ENCODE measurements at places on chromosomes 12 and 14. TPM values are rescaled to one million over a fixed set of nuclear protein-coding genes. Genes with fewer than 3 reads are reported as not detected.
A peak's percentile ranks its signal among the peaks of the same experiment; 100 is the strongest.

GRCh38 chr12:93497456-93497855 is 30.1 kb downstream of the MRPL42 start:
- H3K36me3 ChIP-seq: peaks cover 24% of the 10 kb centered on the region
- H3K4me3 ChIP-seq: no peak overlapping the region
- H3K4me1 ChIP-seq: no peaks in the 10 kb centered on the region

The CNOT2 gene
- total RNA-seq: 88.3 TPM

- H3K36me3 ChIP-seq: no peaks in the 10 kb centered on the region
- no peak for DNase-seq
- no peak overlapping the region for H3K27ac ChIP-seq
- no peak overlapping the region for H3K4me3 ChIP-seq
Measured at GRCh38 chr14:22164616-22165015, 424.4 kb downstream of the DAD1 start.

The GPR84 gene
- total RNA-seq: 0.17 TPM

- H3K36me3 ChIP-seq: no peaks in the 10 kb centered on the region
- H3K4me3 ChIP-seq: no peak overlapping the region
- H3K27me3 ChIP-seq: no peaks in the 10 kb centered on the region
Measured at GRCh38 chr14:85142982-85143381, 387.0 kb upstream of the FLRT2 start.

- H3K36me3 ChIP-seq: no peaks in the 10 kb centered on the region
- H3K27ac ChIP-seq: no peak overlapping the region
- no peak overlapping the region for H3K4me3 ChIP-seq
- H3K4me1 ChIP-seq: peaks cover 8% of the 10 kb centered on the region
Measured at GRCh38 chr12:104577581-104577981, 120.8 kb downstream of the CHST11 start.

The STAC3 gene
- total RNA-seq: 2.8 TPM

GRCh38 chr12:58523360-58523759 is 396.9 kb downstream of the LRIG3 start:
- no peak overlapping the region for H3K27ac ChIP-seq
- H3K4me3 ChIP-seq: no peak overlapping the region
- H3K27me3 ChIP-seq: no peaks in the 10 kb centered on the region
- DNase-seq: no peak
- no peaks in the 10 kb centered on the region for H3K36me3 ChIP-seq
- peaks cover 1% of the 10 kb centered on the region for H3K4me1 ChIP-seq

DNA sequence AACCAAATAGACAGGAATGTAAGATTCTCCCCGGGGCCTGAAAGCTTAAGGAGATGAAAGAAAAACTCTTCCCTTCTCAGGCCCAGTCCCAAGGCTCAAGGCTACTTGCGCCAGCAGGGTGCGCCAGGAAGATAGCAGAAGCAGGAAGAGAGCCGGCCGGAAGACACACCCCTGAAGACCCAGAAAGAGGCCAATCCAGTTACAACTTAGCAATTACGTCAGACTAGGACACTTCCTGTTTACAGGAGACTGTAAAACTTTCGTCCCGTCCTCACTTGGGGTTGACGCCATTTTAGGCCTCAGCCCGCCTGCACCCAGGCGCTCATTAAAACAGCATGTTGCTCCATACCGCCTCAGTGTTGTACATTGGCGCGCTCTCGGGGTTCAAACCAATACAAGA is 9.4 kb downstream of the COX16 start:
- H3K27ac ChIP-seq: no peak overlapping the region
- no peaks in the 10 kb centered on the region for H3K27me3 ChIP-seq
- DNase-seq: no peak
- peaks cover 6% of the 10 kb centered on the region for H3K4me1 ChIP-seq

- no peak for DNase-seq
- no peak overlapping the region for H3K4me3 ChIP-seq
- no peaks in the 10 kb centered on the region for H3K36me3 ChIP-seq
- peaks cover 52% of the 10 kb centered on the region for H3K4me1 ChIP-seq
Measured at GRCh38 chr14:49966304-49966809, 73.5 kb downstream of the ARF6 start.

GRCh38 chr12:52787324-52788191 is 8.4 kb downstream of the KRT3 start:
- no peak overlapping the region for H3K27ac ChIP-seq
- no peak overlapping the region for H3K4me3 ChIP-seq
- peaks cover 31% of the 10 kb centered on the region for H3K27me3 ChIP-seq
- no peaks in the 10 kb centered on the region for H3K4me1 ChIP-seq
- peak; percentile 4 for DNase-seq
- H3K36me3 ChIP-seq: no peaks in the 10 kb centered on the region

DNA sequence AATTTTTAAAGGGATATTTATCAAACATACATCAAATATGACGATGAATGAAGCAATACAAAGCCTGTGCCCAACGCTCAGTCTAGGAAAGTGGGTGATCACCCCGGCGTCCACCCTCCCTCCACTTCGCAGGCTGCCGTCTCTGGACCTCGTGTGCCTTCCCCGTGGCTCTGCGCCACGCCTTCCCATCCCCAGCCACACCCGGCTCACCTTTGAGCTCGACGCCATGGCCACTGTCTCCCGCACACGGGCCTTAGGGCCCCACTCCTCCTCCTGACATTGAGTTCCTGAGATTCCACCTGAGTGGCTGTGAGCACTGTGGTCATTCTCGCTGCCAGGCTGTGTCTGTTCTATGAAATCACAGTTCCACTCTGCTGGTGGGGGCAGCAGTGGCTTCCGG is 56.7 kb downstream of the GALNT9 start:
- no peak overlapping the region for H3K4me3 ChIP-seq
- H3K27me3 ChIP-seq: no peaks in the 10 kb centered on the region
- H3K4me1 ChIP-seq: peaks cover 6% of the 10 kb centered on the region
- DNase-seq: no peak
- no peak overlapping the region for H3K27ac ChIP-seq
- H3K36me3 ChIP-seq: no peaks in the 10 kb centered on the region

- H3K27ac ChIP-seq: peak overlapping the region; percentile 95
- peaks cover 53% of the 10 kb centered on the region for H3K4me1 ChIP-seq
- peaks cover 35% of the 10 kb centered on the region for H3K36me3 ChIP-seq
- H3K27me3 ChIP-seq: no peaks in the 10 kb centered on the region
- H3K4me3 ChIP-seq: peak overlapping the region; percentile 17
Measured at GRCh38 chr12:96236221-96236822, 42.1 kb downstream of the ELK3 start.

DNA sequence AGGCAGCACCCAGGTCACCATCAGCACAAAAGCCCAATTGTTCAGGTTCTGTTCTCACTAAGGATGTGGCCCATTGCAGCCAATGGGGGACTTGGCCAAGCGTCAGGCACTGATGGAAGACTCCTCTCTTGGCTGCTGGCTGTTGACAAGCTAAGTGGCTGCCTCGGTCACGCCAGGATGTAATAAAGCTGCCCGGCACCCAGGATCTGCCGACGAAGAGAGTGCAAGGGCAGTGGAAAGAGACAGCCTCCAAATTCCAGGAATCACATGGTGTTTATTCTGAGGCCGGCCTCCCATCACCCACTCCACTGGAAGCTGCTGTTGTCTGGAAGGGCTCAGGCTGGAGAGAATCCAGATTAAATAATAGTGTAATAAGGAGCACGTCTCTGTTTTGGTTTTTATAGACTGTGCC is 451.8 kb upstream of the TBX3 start:
- H3K27me3 ChIP-seq: no peaks in the 10 kb centered on the region
- no peak overlapping the region for H3K4me3 ChIP-seq
- no peak overlapping the region for H3K27ac ChIP-seq
- H3K4me1 ChIP-seq: peaks cover 14% of the 10 kb centered on the region
- peak; percentile 8 for DNase-seq

- DNase-seq: peak; percentile 63
- no peaks in the 10 kb centered on the region for H3K4me1 ChIP-seq
- no peaks in the 10 kb centered on the region for H3K36me3 ChIP-seq
- no peak overlapping the region for H3K27ac ChIP-seq
- peak overlapping the region; percentile 64 for H3K4me3 ChIP-seq
Measured at GRCh38 chr12:10153271-10154144, 18.4 kb downstream of the OLR1 start.

DNA sequence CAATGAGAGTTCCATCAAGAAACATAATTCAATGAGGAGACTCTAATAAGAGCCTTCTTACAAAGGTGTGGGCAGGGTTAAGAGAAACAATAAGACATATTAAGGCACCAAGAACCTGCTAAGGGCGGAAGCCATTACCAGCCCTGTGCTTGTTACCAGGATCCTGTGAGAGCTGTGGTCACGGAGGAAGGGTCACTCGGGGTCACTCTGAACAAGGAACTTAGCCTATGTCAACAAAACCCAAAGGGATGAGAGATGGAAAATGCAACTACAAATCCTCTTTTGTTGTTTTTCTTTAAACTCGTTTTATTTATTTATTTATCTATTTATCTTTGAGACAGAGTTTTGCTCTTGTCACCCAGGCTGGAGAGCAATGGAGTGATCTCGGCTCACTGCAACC is 460.4 kb upstream of the CCDC196 start:
- no peak overlapping the region for H3K27ac ChIP-seq
- H3K4me1 ChIP-seq: no peaks in the 10 kb centered on the region
- peaks cover 12% of the 10 kb centered on the region for H3K27me3 ChIP-seq
- H3K4me3 ChIP-seq: no peak overlapping the region
- H3K36me3 ChIP-seq: no peaks in the 10 kb centered on the region
